ENCODE measurements at places on chromosomes 4 and X.
A peak's percentile ranks its signal among the peaks of the same experiment; 100 is the strongest.

- no peak for DNase-seq
Measured at GRCh38 chrX:131262738-131263679, 26.1 kb downstream of the IGSF1 start.

DNA sequence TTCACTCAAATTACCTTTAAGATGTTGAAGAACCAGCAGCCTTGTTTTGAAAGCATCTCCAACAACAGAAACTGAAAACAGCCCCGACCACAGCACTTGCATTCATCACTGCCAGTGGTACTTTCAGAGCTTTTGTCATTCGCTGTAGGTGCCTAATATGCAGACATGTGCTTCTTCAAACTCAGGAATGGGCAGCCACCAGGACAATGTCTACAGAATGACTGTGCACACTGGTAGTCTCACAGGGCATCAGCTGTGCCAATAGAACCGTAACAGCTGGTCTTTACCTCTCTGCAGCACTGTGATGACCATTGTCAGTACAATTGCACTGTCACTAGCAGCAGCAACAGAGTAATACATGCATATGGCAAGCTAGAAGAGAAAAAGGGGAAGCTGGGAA, 1149.7 kb downstream of the STPG2 start:
- DNase-seq, result peak; percentile 38

DNA sequence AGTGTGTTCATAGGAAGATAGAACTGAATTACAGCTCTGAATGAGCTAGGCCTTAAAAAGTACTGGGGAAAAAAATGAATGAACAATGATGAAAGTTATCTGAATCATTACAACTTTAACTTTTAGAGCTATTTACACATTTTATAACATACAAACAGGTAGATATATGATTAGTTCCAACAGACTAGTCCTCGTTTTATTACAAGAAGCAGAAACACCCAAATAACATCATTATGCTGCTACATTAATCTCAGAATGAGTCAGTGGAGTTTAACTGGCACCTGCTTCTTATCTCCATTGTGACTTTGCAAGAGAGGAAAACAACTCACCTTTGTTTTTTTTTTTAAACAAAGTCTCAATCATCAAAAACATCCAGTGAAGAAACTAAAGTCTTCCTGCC, 15.2 kb downstream of the ATP8A1 start:
- DNase-seq, result no peak

- no peak for DNase-seq
Measured at GRCh38 chrX:125175991-125176584, 143.6 kb upstream of the TEX13C start.

Measured in eye (tissue), 1 donor.